Left lung (tissue), 14 donors: ENCODE measurements at places on chromosomes 6 and 20. TPM values are rescaled to one million over a fixed set of nuclear protein-coding genes. Genes with fewer than 3 reads are reported as not detected.

The EIF6 gene
- total RNA-seq, result 96.9 TPM

The OPRM1 gene
- total RNA-seq, result not detected

The FABP7 gene
- total RNA-seq, result not detected

The ALDH8A1 gene
- total RNA-seq, result 0.99 TPM

The BFSP1 gene
- 1.9 TPM for total RNA-seq

The CDK19 gene
- 18.4 TPM for total RNA-seq

- DNase-seq, result peak; percentile 23
These were observed 296.2 kb downstream of the RIMS1 start for GRCh38 chr6:72182337-72183246.

DNA sequence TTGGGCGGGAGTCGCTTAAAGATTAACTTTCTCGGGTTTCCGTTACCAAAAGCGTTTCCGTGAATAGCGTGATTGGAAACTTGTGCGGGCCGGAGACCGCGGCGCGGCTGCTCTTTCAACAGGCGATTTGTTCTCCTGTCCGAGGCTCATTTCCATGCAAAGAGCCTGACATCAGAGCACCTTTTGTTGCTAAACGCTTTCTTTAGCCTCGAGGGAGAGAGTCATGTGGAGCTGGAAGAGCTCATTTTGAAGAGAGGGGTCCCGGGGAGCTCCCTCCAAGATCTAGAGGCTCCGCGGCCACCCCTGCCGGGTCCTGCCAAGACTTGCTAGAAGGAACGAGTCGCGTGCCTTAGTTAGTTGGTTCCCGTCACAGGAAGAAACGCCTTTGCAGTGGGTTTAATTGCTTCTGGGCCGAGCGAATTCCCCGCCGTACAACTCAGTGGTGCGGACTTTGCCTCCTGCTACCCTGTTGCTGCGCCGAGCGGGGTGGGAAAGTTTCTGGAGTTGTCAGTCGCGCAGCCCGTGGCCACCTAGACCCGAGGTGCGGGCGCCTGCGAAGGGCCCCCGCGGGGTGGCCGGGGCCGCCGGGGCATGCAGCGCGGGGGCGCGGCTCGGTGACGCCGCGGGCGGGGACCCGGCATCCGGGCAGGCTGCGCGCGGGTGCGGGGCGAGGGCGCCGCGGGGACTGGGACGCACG is at the start of gene SASH1:
TSS of gene SASH1 (plus strand) at position 489 of the 697 bp plus-strand sequence. CDS start 230 bp downstream, outside the sequence.
- peak; percentile 74 for DNase-seq

DNA sequence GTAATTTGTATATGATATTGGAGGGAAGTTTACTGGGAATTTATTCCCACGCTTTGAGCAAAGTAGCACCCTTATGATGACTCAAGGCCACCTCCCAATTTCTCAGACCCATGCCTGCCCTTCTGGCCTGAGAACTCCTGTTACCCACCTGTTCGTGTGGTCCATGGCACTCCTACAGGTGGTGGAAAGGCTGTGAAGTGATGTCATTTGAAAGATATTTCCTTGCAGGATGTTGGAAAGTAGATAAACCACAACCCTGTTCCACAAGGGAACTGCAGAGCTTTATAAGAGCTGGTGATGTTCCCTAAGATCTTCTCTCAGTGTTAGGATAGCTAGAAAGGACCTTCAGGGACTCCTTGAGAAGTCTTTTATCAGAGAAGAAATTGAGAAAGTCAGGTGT is 70.5 kb downstream of the ADGRG6 start:
- DNase-seq, result no peak

GRCh38 chr20:33791959-33792597 is 19.1 kb upstream of the CHMP4B start:
- DNase-seq, result no peak

GRCh38 chr20:50272030-50272723 is 81.5 kb downstream of the CEBPB start:
- no peak for DNase-seq

GRCh38 chr6:165684333-165684732 is 21.3 kb upstream of the PDE10A start:
- no peak for DNase-seq

DNA sequence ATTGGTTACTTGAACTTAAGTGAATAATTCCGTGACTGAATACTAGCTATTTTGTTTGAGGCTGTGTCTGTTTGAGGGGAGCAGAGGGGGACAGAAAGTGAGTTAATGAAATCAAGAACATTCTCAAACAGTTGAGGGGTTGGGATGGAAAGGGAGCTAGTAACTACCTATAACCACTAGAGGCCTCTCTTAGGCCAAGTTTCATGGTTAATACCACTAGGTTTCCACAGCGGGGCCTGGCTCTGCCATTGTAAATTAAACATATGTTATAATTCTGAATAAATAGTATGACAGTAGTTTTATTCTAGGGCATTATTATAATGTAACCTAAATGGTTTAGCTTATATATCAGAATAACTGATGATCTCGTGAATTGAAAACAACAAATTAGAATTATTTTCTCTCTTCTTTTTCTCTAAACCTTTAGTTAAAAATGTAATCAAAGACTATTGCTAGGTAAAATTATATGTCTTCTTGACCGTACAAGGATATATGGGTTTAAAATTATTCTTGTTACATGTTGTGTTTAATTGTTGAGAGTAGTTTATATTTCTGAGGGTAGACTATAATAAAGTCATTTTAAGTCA is 108.1 kb downstream of the BCKDHB start:
- DNase-seq, result no peak

- no peak for DNase-seq
These were observed 77.3 kb downstream of the ECT2L start for GRCh38 chr6:138873191-138873590.
